ENCODE measurements at places on chromosomes 1 and 21.

- no peak for DNase-seq
Observed at GRCh38 chr1:183063349-183063748, 40.1 kb downstream of the LAMC1 start.

DNA sequence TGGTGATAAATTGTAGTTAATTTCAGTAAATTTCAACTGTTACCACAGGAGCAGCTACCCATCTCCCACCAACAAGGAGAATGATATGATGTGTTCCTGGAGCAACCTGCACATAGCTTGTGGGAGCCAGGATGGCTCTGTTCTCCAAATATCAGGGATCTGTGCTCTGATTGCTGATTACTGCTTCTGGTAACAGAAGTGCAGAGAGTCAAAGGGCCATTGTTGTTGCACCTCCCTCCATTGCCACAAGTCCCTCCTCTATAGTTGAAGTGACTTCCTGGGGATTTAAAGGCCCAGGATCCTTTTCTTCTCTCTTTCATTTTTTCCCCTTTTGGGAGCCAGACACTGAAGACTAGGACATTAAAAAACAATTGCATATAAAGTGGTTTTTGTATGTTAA, 51.6 kb upstream of the HPDL start:
- no peak for DNase-seq

DNA sequence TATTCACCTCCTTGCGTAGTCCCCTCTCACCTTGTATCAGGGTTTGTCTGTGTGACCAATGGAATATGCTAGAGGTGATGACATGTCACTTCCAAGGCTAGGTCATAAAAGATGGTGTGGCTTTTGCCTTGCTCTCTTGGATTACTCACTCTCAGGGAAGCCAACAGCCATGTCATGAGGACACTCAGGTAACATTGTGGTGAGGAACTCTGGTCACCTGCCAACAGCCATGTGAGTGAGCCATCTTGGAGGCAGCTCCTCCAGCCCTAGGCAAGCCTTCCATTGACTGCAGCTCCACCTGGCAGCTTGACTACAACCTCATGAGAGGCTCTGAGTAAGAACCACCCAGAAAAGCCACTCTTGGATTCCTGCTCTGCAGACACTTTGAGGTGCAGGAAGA, 11.0 kb upstream of the HEYL start:
- DNase-seq, result no peak

GRCh38 chr1:107594536-107594935, 370.4 kb downstream of the VAV3 start:
- no peak for DNase-seq

- no peak for DNase-seq
Observed at GRCh38 chr1:5507340-5507739, 484.9 kb downstream of the NPHP4 start.

DNA sequence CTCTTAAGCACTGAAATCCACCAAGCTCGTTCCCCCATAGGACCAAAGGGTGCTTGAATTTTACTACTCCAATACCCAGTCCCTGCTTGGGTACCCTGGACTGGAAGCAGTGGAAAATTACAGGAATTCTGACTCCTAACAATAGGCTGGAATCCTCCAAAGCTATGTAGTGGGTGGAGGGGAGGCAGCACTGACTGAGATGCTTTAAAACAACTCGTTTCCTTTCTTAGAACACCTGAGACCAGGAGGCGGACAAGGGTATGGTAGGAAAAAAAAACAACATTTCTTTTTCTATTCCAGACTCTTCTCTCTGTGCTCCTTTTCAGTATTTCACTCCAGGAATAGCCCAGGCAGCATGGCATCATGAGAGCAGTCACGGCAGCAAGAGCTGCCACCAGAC, 2.3 kb downstream of the PEF1 start:
- no peak for DNase-seq

DNA sequence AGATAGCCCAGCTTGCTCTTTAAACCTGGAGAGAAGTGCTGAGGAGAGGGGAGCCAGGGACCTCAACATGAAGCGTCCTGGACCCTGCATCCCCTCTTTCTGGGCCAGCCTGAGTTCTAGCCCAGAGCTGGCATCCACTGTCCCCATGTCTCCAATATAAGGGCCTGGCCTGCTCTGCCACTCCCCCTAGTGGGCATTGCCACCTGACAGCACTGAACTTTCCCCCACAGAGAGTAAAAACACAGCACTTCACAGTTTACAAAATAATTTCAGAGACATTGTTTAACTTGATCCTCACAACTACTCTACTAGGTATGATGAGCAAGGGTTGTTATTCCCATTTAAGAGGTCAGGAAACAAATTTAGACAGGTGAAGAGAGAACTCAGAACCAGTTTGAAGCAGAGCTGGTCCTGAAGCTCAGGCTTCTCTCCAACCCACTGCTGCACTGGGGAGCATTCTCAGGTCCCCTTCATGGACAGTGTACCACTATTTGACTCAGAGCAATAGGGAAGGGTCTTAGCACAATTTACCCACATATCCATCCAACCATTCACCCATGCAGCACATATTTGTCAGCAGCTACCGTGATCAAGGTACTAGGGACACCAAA, 151.2 kb downstream of the DMRTA2 start:
- no peak for DNase-seq

- no peak for DNase-seq
Observed at GRCh38 chr21:26962621-26963181, 4.2 kb downstream of the ADAMTS5 start.

GRCh38 chr21:43323244-43324005, 103.5 kb downstream of the SIK1 start:
- DNase-seq, result peak; percentile 60

DNA sequence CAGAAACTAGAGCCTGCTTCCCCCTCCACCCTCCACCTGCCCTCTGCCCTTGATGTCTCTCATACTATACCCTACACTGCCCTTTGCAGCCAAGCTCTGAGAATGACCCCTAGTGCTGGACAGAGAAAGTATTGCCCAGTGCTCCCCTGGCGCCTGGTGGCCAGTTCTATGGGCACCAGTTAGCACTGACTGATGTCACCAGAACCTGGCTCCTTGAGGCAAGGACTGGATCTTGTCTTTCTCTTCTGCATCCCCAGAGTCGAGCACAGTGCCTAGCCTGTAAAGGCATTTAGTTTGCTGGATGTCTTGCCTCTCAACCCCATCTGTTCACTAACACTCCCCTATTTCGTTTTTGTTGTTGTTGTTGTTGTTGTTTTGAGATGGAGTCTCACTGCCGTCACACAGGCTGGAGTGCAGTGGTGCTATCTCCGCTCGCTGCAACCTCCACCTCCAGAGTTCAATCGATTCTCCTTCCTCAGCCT, 5.9 kb downstream of the PHLDA3 start:
- no peak for DNase-seq

DNA sequence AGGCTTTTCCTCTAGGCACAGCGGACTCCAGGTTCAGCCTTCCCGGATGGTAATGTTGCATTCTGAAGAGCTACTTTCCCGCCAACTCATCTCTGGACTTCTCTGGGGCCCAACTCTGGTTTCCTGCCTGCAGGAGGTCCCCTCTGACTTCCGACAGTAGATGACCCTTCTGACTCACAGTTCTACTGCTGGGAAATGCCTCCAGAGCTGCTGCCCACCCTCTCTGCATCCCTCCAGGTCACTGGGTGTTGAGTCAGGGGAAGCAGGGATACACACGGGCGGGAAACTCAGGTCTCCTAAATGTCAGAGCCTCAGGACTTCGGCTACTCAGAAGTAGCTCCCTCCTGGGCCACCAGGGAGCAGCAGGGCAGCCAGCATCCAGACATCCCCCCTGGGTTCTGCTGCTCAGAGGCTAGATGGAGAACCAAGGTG, 2.1 kb upstream of the KIF21B start:
- no peak for DNase-seq

GRCh38 chr1:246293366-246294121, 213.5 kb downstream of the SMYD3 start:
- DNase-seq, result no peak

- no peak for DNase-seq
Observed at GRCh38 chr1:1517973-1518620, 6.1 kb downstream of the ATAD3A start.

DNA sequence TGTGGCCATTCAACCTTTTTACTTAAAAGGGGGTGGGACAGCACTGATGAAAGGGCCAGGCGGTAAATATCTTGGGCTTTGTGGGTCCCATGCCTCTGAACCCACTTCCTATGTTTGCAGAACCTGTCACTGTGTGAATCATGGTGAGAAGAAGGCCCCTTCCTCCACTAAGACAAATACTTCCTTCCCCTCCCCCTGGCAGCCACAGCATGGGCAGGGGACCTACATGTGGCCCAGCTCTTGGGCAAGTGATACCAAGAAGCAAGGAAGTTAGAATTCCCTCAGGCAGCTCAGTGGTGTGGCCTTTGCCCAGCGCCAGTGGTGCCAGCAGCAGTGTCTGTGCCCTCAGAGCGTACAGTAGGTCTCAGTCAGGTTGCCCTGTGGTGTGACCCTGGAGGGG, 168.6 kb downstream of the TRIM33 start:
- no peak for DNase-seq

GRCh38 chr1:186983327-186983726, 154.6 kb downstream of the PLA2G4A start:
- DNase-seq, result no peak

DNA sequence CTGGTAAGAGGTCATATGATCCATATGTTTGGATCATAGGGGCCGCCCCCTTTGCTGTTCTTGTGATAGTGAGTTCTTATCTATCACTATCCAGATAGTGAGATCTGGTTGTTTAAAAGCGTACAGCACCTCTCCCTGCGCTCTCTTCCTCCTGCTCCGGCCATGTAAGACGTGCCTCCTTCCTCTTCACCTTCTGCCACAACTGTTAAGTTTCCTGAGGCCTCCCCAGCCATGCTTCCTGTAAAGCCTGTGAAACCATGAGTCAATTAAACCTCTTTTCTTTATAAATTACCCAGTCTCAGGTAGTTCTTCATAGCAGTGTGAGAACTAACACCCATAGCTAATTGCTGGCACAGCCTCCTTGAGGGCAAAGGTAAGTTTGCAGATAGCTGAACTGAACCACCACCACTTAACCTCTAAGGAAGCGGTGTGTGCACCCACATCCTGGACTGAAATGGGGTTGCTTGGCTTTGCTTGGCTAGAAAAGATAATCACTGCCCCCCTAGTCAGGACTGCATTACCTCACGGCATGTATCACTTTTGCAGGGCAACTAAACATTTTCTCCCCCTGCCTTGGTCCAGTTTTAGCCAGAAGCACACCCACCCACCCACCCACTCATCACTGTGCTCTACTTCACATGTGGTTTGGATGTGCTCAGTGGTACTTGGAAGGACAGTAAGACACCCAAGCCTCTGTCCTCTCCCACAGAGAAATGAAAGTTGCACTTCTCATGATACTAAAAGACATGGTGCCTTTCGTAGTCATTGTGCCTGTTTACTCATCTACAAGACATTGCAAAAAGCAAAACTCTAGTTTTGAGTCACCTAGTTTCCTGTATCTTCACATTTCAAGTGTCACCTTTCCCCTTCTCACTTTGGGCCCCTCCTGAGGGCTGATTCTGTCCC, 23.1 kb upstream of the PTAFR start:
- no peak for DNase-seq

- no peak for DNase-seq
Observed at GRCh38 chr21:20343186-20343585, 655.0 kb upstream of the NCAM2 start.

GRCh38 chr1:9724706-9725476, 73.4 kb downstream of the PIK3CD start:
- DNase-seq, result no peak

- DNase-seq, result no peak
Observed at GRCh38 chr1:61097317-61097716, 15.0 kb downstream of the NFIA start.

- DNase-seq, result no peak
Observed at GRCh38 chr1:95650631-95651030, 416.6 kb downstream of the RWDD3 start.
